NK-92 treated with Interleukin-12 subunit alpha and Interleukin-12 subunit beta, amount 100 ng/mL, for 24 hours (cell line): ENCODE measurements at places on chromosomes 11 and 22.

GRCh38 chr11:71192629-71193028 lies 59.7 kb downstream of the SHANK2 start:
- DNase-seq: no peak

GRCh38 chr11:13680501-13681264 lies 12.2 kb downstream of the FAR1 start:
- DNase-seq: no peak

DNA sequence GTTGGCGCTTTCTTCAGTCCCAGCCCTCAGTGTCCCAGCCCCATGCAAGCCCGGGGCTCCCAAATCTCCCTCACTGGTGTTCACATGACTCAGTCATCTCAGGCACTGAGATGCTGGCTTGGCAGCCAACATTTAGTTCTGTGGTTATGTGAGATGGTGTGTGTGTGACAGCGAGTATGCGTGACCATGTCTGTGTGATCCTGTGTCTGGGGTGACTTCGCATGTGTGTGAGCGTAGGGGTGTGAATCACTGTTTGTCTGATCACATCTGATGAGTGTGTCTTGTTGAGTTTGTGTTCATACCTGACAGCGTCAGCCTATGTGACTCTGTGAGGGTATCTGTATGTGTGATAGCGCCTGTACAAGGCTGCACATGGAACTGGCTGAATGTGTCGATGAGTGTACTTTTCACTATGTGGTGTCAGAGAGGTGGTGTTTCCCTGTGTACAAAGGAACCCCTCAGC lies 16.2 kb downstream of the CREB3L1 start:
- no peak for DNase-seq

- DNase-seq: no peak
These were observed 998.1 kb downstream of the DLG2 start for GRCh38 chr11:84628871-84629620.

DNA sequence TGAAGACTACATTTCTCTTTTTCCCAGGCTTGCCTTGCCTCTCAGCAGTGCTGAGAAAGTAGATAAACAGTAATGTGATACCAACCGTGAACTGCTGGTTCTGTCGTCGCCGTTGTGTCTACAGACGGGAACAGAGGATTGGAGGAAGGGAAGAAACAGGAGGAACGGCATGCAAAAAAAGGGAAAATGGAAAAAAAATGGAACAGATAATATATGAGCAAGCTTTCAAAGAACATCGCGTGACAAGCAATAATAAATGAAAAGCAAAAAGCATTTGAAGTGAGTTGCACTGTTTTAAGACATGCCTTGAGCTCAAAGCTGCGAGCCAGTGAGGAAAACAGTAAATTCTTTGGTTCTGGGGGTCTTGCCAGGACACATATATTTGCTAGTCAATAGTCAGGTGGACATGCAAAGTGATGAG lies 305.9 kb downstream of the CADM1 start:
- DNase-seq: no peak

DNA sequence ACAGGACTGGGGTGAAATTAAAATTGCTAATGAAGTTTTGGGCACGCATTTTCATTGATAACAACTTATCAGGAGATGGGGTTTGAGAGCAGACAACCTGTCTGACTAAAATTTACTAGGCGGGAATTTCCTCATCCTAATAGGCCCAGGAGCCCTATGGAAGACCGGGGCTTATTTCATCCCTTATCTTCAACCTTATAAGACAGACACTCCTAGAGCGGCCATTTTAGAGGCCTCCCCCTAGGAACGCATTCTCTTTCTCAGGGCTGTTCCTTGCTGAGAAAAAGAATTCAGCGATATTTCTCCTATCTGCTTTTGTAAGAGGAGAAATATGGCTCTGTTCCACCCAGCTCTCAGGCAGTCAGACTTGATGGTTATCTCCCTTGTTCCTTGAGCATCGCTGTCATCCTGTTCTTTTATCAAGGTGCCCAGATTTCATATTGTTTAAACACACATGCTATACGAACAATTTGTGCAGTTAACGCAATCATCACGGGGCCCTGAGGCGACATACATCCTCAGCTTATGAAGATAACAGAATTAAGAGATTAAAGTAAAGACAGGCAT lies 39.3 kb upstream of the ZC3H12C start:
- no peak for DNase-seq

DNA sequence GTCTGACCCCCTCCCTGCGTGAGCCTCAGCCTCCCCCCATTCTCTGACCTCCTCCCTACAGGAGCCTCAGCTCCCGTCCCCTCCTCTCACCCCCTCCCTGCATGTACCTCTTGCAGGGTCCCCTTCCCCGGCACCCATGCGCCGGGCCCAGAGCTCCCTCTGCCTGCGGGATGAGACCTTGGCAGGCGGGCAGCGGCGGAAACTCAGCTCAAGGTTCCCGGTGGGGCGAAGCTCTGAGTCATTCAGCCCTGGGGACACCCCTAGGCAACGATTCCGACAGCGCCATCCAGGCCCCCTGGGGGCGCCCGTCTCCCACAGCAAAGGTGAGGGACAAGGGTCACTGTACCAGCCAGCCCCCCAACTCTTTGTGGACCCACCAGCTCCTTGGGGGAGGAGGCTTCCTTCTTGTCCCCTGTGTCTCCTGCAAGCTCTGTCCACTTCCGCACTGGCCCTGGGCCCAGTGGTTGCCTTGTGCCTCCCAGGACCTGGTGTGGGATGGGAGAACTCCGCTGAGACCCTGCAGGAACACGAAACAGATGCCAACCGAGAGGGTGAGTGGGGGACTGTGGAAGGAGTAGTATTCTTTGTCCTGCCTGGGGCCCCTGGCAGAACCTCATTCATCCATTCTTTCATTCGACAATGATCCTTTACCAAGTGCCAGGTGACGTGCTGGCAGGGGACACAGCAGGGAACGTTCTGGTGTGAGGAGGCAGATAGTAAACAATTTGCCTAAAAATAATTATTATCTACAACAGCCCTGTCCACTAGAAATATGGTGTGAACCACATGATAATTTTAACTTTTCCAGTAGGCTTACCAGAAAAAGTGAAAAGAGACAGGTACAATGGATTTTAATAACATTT lies 3.7 kb upstream of the RPS6KA4 start:
- DNase-seq: no peak

GRCh38 chr11:12540913-12541582 lies 133.2 kb upstream of the TEAD1 start:
- DNase-seq: no peak

DNA sequence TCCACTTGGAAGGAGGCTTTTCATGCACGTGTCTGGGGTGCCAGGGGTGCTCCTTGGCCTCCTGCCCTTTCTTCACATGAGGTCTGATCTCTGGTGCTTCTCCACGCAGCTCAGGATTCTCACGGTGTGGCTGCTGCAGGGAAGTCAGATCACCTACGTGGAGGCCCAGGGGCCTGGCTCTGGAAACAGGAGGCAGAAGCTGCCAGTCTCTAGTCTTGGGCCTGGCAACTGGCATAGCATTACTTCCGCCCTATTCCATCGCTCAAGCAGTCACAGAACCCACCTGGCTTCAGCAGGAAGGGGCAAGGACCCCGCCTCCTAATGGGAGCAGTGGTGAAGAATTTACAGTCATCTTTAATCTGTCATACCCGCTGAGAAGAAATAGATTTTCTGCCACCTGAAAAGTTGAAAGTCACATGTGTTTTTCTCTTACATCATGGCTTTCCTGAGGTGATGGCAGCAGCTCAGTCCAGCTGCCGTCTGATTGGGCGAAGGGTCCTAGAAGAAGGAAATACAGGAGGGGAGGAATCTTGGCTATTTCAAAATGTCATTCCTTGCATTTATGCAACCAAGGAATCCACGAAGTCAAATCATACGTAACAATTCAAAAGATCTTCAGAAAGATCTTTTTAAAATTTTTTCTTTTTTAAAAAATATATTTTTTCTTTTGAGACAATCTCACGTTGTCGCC lies 50.1 kb upstream of the DKK3 start:
- no peak for DNase-seq

- no peak for DNase-seq
These were observed 30.1 kb upstream of the MTNR1B start for GRCh38 chr11:92939305-92939704.

- no peak for DNase-seq
These were observed 11.5 kb upstream of the OR10A5 start for GRCh38 chr11:6834021-6834420.

DNA sequence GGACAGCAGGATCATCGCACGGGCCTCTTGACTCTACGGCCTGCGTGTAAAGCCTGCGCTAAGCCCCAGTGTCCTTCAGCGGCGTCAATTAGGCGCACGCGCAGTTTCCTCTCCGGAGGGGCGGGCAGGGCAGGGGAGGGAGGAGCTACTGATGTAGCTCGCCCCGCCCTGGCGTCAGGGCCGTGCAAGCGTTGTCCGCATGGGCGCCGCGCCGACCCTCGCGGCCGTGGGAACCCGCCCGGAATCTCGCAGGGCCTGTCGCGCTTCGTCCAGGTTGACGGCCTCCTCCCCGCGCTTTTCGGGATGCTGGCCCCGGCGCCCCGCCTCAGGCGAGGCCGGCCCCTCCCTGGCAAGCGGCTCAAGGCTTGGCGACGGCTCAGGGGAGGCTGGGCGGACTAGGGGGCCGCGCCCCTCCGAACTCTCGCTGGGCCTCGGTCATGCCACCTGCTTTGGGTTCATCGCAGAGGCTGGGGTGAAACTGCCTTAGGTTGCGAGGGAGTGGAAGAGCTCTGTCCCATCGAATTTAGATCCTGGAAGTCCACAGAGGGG lies 61.1 kb downstream of the ST3GAL4 start:
- DNase-seq: no peak

GRCh38 chr11:94793002-94793401 lies 24.8 kb downstream of the AMOTL1 start:
- DNase-seq: no peak

GRCh38 chr11:26473216-26474194 lies 98.6 kb downstream of the MUC15 start:
- DNase-seq: no peak

GRCh38 chr11:115871161-115871760 lies 367.0 kb upstream of the CADM1 start:
- no peak for DNase-seq

DNA sequence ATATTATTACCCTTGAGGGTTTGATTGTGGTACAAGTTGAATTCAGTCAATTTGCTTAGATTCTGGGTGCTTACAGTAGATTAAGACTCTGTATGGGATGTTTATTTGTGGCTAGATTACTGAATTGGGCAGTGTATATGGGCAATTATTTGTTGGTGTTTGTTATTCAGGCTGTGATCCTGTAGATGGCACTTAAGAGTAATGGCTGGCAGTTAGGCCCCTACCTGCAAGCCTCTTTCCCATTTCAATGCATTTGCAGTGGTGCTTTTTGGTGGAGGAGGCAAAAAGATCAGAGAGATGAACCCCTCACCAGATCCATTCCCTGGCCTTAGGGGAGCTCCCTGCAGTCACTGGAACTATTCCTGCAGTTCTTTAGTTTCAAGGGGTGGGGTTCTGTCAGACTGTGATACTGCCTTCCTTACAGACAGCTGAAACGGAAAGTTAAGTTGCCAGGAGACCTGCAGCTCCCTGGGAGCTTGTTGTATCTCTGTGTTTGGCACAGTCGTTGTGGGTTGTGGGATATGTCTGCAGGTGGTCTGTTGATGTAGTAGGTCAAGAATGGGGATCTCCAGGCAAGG lies 199.5 kb downstream of the AASDHPPT start:
- DNase-seq: no peak

- DNase-seq: no peak
These were observed 556.5 kb downstream of the MN1 start for GRCh38 chr22:27245056-27245455.
